ENCODE measurements at places on chromosomes 5 and 9.

DNA sequence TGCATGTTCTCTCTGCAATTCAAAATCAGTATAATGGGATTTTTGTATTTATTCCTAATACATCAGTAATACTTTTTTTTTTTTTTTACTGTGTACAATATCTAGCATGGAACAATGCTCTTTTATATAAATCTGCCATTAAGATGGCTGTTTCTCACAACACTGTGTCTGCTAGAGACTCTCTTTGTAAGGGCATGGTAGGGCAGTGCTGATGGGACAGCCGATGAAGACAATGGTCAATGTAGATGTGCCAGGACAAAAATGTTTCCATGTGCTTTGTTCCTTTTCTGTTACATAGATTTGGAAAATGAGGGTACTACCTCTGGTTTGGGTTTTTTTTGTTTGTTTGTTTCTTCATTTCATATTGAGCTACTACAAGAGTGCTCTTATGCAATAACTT, 95.3 kb upstream of the ITGA2 start:
- no peak for DNase-seq

DNA sequence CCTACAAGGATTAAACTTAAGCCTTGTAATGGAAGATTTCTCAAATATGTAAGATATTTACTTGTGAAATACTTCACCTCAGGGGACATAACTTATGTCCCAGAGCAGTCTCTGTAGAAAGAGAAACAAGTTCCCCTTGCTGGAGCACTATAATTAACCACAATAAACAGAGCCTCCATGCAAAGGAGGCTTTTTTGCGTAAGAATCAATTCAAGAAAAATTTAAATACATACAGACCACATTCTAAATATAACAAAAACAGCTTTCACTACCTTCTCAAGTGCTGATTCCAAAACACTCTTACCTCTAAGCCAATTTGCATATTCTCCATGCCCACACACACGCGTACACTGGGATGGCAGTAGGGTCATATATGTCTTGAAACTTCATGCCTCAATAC, 30.7 kb upstream of the CCNB1 start:
- no peak for DNase-seq

DNA sequence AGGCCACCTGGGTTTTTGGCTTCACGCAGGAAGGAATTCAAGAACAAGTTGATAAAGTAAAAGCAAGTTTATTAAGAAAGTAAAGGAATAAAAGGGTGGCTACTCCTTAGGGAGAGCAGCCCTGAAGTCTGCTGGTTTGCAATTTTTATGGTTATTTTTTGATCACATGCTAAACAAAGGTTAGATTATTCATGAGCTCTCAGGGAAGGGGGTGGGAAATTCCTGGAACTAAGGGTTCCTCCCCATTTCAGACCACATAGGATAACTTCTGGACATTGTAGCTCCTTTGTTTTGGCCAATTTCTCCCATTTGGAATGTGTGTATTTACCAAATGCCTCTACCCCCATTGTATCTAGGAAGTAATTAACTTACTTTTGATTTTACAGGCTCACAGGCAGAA, 63.9 kb upstream of the SYK start:
- no peak for DNase-seq

- no peak for DNase-seq
Observed at GRCh38 chr9:125329978-125330377, 68.4 kb downstream of the GAPVD1 start.

DNA sequence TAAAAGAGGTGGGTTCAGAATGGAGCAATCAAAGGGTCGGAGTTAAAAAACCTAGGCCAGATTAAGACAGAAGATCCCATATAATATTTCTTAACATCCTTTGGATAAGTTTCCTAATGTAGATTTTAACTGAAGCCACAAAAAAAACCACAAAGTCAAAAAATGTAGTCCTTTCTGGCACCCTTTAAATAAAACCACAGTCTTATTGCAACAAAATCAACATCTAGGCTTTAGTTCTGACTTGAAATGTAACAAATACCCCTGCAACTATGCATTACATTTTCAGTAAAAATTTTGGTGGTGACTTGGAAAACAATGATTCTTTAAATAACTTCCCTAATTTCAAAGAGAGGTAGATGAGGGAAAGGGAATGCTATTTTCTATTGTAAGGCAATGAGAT, 109.2 kb downstream of the PSAT1 start:
- no peak for DNase-seq

- no peak for DNase-seq
Observed at GRCh38 chr5:87260604-87261192, 7.0 kb upstream of the RASA1 start.

- no peak for DNase-seq
Observed at GRCh38 chr9:26163931-26164330, 485.7 kb upstream of the TUSC1 start.

DNA sequence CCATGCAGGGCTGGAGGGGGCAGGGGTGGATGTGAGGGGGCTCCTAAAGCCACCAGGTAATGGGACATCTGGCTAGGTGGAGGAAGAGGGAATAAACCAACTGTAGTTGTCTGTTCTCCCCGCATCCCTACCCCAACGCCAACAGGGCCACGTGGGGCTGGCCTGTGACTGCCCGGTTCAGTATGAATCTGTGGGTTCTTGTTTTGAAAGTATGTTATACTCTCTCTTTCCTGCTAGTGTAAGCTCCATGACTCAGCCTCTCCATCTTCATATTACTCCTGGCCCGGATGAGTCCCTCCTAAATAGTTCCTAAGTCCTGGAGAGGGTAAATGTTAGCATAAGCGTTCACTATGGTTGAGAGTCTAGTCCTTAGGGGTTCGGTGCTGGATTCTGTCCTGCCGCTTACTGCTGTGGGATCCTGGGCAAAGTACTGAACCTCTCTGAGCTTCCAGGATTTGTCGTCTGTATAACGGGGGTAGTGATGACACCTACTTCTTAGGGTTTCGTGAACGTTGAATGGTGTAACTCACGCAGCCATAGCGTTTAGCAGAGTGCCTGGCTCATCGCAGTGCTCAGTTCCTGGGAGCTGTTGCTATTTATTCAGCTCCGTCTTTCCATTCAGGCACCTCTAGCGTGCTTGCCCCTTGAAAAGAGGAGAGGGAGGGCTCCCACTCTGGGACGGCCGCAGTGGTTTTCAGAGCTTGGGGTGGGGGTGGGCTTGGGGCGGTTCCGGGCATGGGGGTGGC, 28.8 kb downstream of the LHX2 start:
- DNase-seq: no peak

- peak; percentile 11 for DNase-seq
Observed at GRCh38 chr5:122458278-122458872, 146.3 kb downstream of the SNCAIP start.

All from KBM-7 (cell line).